ENCODE measurements at places on chromosomes 7 and 10.

DNA sequence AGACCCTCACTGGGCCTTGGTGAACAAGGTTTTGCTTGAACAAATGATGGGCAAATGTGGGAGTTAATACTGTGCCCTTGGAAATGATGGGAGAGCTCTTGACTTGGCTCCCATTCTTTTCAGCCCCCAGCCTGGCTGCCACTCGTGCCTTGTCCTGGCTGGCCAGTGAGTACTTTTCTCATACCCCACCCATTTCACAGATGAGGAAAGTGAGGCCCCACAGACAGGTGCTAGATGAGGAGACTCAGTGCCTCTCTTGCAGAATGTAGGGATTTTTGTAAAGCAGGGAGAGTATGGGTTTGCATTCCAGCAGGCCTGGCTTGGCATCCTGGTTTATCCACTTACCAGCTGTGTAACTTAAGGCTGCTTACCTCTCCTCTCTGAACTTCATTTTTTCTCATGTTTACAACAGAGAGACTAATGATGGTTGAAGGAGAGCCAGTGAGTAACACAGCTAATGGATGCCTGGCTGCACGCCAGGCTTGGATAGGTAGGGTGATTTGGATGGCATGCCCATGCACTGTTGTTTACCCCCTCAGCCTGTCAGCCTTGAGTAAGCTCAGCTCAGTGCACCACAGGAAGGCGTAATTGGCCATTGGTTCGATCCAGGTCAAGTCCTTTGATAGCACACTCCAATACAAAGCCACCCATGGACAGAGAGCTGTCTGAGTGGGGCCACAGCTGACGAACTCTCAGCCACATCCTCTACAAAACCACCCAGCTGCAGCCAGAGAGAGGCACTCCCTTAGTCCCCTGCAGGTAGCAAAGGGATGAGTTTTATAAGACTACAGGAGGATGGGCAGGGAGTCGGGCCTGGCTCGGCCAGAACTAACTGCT lies 436.8 kb downstream of the RPS24 start:
- no peak for DNase-seq

GRCh38 chr7:152891160-152891621 lies 131.6 kb downstream of the ACTR3B start:
- no peak for DNase-seq

GRCh38 chr7:43569424-43569823 lies 13.5 kb upstream of the STK17A start:
- peak; percentile 52 for DNase-seq

- no peak for DNase-seq
Observed at GRCh38 chr7:36232555-36232954, 79.5 kb downstream of the EEPD1 start.

DNA sequence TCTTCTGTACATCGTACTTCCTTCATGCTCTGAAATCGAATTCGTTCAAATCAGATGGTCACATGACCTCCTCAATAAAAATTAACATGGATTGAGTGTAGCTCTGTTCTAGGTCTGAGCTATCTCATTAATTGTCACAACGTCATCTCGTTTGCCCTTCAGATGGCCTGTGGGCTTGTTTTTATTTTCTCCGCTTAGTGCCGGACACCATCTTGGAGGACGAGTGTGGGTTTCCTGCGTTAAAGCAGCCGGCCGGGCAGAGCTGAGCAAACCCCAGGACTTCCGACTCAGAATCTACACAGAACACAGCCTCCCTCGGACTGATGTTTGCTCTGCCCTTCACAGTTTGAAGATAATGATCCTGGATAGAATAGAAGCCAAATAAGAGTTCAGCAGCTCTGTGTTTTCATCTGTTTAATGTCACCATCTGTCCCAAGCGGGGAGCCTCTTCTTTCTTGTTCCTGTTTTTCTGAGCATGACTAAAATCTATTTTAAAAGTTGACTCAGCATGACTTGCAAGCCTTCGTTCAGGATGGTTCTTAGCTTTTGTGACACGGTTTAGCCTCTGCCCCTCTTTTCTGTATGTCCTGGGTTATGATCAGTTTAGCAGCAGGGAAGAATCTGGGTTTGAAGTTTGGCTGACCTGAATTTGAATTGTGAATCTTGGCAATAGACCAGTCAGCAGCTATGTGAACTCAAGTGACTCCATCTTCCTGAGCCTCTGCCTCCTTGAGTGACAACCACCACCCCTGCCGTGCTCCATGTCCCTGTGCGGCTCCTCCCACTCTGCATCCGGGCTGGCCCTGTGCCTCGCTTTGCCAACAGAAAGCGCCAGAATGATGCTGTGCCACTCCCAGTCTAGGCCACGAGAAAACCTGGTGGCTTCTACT lies 30.6 kb upstream of the GALNTL5 start:
- DNase-seq = peak; percentile 33

GRCh38 chr7:12158334-12159060 lies 52.6 kb upstream of the TMEM106B start:
- no peak for DNase-seq

- DNase-seq = no peak
Observed at GRCh38 chr10:101536800-101537199, 51.3 kb downstream of the POLL start.

DNA sequence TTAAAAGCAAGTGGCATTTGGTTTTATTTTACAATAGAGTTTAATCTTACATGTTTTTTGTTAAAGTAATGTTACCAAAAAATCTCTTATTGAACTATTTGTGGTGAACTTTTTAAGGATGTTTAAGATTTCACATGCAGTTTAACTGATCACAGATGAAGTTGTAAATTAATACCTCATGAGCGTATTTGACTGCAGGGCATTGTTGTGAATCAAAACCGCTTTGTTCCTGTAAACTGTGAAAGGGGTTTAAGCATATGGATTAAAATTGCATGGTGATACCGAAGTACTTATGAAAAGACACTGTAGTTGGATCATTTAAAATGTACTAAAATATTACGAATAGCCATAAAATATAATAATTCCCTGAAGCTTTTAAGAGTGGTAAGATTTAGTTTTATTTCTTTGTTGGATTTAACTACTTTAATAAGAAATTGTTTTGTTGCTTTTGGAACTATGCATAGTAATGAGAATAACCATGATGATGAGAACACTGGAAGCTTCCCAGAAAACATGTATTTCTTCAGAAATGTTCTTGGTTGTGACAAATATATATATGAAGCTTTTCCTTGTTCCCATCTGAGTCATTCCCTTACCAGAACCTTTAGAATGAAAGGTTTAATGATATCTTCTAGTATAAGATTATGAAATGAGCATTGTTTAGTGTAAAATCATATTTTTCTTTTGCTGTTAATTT lies 131.3 kb downstream of the ADK start:
- no peak for DNase-seq

GRCh38 chr7:44262031-44262430 lies 61.3 kb downstream of the YKT6 start:
- DNase-seq = no peak

- DNase-seq = no peak
Observed at GRCh38 chr10:19936289-19936688, 120.1 kb downstream of the PLXDC2 start.

All from activated CD8-positive, alpha-beta T cell treated with anti-CD3 and anti-CD28 coated beads for 36 hours (primary cell).